A673 (cell line): ENCODE measurements at places on chromosomes 5 and 9. TPM values are rescaled to one million over a fixed set of nuclear protein-coding genes. Genes with fewer than 3 reads are reported as not detected.

The FBP2 gene
- 0.21 TPM in 1 of 2 replicates, not detected in the other for total RNA-seq

The TOR4A gene
- 0.82 and 1.4 TPM in 2 replicates for total RNA-seq

The TERT gene
- total RNA-seq: 14.2 and 17.1 TPM in 2 replicates

The INSL4 gene
- not detected in 2 replicates for total RNA-seq

The KIAA0825 gene
- 1.2 and 1.3 TPM in 2 replicates for total RNA-seq

GRCh38 chr5:124087752-124088151, 575.8 kb downstream of the CSNK1G3 start:
- DNase-seq: no peak

GRCh38 chr9:109715344-109715743, 64.7 kb upstream of the PALM2AKAP2 start:
- DNase-seq: no peak

DNA sequence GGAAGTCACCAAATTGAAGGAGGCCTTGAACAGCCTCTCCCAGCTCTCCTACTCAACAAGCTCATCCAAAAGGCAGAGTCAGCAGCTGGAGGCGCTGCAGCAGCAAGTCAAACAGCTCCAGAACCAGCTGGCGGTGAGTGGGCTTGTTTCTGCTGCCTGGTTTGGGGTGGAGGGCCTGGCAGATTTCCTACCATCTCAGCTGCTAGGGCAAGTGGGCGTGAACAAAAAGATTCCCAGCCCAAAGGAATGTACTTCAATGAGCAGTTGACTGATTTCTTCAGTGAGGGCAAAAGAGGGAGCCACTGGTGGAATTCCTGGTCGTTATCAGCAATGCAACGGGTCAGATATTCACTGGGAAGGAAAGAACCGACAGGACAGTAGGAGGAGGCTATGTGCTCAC, 12.6 kb upstream of the TTC23L start:
- DNase-seq: no peak

DNA sequence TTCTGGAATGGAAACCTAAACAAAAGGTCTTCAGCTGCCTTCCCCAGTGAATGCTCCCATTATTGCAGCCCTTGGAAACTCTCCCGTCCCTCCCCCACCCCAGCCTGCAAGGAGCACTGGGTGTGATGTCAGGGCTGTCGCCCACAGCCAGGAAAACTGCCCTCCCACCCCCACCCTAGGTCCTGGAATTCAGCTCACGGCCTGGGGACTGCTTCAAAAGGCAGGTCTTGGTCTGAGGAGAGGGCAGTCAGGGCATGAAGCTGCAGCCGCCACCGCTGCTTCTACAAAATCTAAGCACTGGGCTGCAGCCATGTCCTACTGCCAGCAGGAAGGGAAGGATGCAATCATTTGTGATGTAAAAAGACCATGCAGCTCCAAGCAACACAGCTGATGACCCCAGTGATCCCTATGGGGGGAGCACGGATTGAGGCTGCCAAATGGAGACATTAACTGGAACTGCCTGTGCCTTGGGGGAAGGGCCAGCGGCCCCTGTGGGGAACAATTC, 11.4 kb downstream of the GRHPR start:
- DNase-seq: no peak

- no peak for DNase-seq
Observed at GRCh38 chr5:78793907-78794662, 145.5 kb upstream of the LHFPL2 start.

DNA sequence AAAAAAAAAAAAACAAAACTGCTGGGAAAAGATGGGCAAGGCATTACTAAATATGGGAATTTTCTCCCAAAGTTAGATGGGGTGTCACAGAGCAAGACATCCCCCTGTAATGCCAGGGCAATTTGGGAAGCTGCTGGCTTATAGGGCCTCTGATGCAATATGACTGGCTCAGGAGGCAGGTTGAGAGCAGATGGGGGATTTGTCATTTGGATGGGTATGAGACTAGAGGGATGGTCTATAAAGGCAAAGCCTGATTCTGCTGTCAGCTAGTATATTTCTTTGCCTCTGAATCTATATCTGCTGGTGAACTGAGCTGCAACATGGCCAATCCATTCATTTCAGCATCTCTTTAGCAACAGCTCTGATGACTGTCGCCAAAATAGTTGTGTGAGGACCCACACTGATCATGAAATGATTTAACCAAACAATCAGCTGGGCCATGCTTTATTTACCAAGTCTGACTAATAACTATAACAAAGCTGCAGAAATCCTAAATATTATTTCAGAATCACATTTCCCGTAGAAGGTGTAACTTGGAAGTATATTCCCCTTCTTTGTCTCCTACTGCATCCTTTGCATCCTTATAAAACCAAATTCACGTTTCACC, 455.1 kb upstream of the ZNF608 start:
- DNase-seq: no peak

DNA sequence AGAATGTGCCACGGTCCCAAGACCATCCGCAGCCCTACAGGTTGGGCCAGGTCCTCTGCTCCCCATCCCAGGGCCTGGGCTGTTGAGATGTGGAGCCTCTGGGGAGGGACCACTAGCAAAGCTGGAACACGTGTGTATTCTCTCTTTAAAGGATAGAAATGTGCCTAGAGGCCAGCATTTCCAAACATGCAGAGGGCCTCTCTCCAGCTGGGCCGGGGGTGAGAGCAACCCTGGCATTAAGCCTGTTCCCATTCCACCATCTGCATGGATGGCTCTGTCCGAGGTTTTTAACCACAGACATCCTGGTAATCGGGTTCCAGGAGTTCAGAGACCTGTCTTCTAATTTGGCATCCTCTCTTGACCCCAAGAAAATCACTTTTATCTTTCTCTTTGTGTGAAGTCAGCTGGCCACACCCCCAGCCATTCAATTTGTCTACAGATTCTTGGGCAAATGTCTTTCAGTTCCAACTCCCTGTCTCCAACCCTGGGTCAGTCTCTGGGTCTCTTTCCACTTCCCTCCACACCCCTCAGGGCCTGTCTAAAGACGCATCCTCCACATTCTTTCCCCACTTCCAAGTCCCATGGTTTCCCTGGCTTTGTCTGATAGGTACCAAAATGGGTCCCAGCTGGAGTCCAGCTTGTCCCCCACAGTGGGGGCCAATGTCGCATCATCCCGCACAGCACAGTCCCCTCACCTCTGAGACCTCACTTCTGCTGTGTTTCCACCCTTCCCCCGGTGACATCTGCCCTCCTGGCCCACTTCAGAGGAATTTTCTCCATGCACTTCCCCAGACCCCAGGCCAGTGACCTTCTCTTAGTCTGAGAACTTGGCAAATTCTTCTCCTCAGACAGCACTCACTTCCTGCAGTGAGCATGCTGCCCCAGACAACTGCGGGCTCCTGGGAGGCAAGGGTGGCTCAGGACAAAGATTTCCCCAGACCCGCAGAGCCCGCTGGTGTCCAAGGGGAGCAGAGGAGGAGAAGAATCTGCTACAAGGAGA, 56.8 kb downstream of the PTPDC1 start:
- no peak for DNase-seq

GRCh38 chr5:67013719-67014118, 182.9 kb downstream of the CD180 start:
- DNase-seq: no peak

- DNase-seq: no peak
Observed at GRCh38 chr5:147193123-147193522, 41.7 kb upstream of the STK32A start.

GRCh38 chr5:132405646-132406045, 36.1 kb downstream of the SLC22A5 start:
- DNase-seq: no peak

DNA sequence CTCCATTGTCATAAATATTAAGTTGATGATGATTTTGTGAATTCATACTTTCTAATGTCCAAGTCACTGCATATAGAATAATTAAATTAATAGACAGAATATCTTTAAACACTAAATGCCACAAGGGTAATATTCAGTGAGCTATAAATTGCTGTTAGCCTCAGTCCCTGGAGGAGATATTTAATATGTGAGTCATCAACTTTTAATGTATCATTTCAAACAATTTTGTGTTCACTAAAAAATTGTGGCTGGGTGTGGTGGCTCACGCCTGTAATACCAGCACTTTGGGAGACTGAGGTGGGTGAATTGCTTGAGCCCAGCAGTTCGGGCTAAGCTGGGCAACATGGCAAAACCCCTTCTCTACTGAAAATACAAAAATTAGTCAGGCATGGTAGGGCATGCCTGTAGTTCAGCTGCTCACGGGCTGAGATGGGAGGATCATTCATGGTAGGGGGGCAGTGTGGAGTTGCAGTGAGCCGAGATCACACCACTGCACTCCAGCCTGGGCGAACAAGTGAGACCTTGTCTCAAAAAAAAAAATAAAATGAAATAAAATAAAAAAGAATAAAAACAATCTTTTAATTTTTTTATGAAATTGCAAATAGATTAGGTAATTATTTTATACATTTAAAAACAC, 717.3 kb upstream of the CHD1 start:
- DNase-seq: no peak

DNA sequence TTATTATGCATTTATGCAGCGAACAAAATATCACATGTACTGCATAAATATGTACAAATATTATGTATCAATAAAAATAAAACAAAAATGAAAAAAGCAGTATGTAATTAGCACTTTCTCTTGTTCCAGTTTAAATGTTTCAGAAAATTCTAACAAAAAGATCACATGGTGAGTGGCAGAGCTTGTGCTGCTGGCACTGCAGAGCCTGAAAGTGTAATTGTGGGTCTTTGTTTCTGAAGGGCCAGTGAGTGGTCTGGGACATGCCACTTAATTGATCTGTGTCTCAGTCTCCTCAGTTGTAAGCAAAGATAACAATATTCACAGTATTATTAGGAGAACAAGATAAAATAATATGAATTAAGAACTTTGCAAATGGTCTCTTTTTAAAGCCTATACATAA, 39.5 kb upstream of the RAI14 start:
- DNase-seq: no peak
